Erythroblast (primary cell): ENCODE measurements at places on chromosomes 4 and X.

DNA sequence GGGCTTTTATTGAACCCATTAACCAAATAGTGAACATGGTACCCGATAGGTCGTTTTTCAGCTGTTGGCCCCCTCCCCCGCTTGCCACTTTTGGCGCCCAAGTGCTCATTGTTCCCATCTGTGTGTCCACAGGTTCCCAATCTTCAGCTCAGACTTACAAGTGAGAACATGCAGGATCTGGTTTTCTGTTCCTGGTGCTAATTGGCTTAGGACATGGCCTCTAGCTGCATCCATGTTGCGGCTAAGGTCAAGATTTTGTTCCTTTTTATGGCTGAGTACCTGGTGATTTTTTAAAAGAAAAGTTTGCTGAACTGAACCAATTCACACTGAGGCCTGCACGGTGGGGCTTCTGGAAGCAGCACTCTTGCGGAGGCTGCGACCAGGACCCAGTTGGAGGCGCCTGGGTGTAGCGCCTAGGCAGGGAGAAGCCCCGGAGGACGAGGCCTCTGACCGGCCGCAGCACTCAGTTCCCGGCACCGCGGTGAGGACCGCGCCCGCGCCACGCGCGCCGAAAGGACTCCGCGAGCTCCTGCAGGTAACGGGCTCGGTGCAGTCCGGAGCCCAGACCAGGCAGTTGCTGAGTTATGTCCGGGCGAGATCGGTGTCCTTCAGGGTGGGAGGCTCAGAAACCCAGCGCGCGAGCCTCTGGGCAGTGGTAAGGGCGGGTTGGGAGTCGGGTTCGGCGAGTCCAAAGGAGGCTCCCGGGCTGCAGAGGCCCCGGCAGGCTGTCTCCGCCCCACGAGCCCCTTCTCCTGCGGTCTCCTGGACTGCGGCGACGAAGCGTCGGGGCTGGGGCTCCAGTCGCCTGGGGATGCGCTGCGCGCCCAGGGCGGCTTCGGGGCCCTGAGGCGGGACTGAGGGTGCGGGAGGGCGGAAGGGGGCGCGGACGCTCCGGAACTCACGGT, 15.8 kb upstream of the SLC25A4 start:
- DNase-seq, result peak; percentile 32

DNA sequence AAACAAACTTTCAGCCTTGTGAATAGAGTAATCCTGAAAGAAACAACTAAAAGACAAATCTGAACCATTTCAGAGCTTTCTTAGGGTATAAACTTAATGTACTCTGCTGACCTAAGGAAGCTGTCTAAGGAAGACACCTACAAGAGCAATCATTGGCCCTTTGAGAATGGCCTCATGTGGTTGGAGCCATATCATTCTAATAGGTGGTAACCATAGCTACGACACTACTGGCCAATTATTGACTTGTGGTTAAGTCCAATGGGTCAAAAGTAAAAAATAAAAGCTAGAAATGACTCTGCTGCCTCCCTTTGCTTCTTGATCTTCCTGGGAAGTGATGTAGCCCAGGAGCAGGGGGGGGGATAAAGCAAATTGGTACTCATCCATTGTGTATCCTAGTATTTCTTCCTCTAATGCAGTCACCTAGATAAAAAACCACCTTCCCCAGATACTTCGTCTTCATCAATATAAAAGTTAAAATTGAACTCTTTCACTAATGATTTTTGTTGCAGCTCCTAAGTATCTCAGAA, 547.0 kb downstream of the ARAP2 start:
- DNase-seq, result no peak

DNA sequence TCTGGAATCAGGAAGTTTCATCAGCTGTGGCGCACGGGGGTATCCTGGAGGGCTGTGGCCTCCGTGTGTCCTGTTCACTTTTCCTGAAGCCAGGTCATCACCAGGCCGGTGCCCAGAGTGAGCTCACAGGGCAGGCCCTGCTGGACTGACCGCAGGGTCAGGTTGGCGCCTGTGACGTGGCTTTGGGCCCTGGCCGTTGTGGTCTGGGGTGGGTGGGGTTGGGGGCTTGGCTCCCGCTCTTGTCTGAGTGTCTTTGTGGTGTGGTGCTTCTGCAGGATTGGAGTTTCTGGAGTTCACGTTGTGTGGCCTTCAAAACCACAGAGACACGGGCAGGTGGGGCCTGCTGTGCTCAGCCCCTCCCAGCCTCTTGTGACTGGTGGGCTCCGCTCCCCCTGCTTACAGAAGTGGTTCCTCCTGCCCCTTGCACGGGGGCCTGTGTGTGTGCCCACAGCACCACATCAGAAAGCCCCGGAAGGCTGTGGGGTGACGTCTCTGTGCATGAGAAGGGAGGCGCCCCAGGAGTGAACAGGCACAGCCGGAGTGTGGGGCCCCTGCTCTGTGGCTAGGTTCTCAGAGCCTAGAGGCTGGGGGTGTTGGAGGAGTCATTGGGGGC, 9.5 kb downstream of the RGS12 start:
- DNase-seq, result no peak

DNA sequence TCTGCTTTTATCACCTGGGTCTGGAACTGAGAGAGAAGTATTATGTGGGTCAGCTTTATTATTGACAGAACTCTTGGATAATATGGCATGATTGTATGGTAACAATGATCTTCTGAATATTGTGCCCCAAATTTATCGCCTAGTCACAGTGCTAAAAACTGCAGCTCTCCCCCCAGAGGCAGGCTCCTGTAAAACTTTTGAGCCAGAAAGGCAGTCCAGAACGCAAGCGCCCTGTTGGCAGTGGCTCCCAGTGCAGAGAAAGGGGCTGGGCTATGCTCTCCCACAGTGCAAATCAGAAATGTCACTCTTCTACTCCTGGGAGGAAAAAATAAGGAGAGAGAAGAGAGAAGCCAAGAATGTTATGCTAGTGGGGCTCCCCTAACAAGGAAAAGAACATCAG, 50.5 kb downstream of the HELT start:
- no peak for DNase-seq

GRCh38 chr4:38734911-38735310, 47.9 kb downstream of the TLR10 start:
- no peak for DNase-seq

GRCh38 chr4:61149278-61149677, 50.8 kb upstream of the ADGRL3 start:
- DNase-seq, result no peak

DNA sequence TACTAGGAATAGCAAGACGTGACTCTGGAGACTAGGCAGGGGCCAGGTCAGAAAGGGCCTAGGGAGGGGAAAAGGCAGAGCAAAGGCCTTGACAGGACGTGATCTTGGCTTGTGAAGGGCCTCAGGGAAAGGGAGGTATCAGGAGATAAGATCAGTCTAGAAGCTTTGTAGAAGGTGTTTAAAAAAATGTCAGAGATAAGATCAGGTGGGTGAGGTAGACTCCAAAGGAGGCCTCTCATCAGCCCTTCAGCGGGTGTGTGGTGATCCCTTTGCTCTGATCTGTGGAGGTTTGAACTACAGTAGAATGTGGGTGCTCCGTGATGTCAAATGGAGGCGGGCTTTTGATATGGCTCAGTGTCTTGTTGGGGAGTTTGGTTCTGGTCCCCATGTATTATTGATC, 78.8 kb upstream of the PRPS1 start:
- DNase-seq, result no peak

- no peak for DNase-seq
Observed at GRCh38 chr4:129379429-129379828, 283.5 kb downstream of the C4orf33 start.

DNA sequence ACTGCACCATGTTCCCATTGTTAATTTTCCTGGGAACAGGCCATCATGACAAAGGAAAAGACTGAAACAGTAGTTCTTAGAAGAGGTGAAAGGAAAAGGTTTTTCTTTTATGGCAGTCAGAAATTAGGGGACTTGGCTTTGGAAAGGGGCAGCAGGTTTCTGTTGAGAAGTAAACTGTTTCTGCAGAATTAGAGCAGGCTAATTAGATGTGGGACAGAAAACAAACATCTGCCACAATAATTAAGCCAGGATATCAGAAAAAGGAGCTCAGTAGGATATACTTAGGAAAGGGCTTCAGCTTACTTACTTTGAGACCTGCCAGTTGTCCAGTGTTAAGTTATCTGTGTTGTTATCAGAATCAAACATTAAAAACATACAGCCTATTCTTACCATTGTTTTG, 36.7 kb upstream of the STPG2 start:
- no peak for DNase-seq

DNA sequence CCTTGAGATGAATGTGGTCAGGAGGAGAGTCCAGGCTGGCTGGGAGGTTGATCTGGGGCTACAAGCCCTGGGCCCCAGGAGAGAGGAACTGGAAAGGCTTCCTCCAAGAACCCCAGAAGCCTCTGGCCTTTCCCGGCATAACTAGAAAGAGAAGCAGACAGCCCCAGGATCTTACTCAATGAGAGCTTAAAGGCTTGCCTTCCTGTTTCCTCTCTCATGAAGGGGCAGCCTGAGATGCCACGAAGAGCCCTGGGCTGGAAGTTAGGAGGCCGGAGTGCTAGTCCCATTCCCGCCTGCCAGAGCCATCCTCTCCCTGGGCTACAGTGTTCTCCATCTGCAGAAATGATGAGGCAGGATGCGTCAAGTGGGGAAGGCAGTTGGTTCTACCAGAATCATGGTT, 20.1 kb upstream of the XPNPEP2 start:
- DNase-seq, result no peak

- DNase-seq, result no peak
Observed at GRCh38 chrX:132270699-132271098, 51.5 kb upstream of the RAP2C start.

DNA sequence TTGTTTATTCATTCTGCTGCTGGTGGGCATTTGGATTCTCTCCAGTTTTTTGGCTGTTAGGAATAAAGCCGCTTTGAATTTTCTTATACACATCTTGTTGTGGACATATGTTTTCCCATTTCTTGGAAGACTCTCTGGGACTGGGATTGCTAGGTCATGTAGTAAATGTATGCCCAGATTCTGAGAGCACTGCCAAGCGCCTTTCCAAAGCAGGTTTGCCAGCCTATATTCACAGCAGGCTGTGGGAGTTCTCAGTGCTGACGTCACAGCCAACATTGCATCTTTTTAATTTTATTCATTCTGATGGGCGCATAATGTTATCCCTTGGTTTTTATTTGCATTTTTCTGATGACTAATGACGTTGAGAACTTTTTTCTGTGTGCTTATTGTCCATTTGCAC, 24.1 kb downstream of the TMEM271 start:
- no peak for DNase-seq

DNA sequence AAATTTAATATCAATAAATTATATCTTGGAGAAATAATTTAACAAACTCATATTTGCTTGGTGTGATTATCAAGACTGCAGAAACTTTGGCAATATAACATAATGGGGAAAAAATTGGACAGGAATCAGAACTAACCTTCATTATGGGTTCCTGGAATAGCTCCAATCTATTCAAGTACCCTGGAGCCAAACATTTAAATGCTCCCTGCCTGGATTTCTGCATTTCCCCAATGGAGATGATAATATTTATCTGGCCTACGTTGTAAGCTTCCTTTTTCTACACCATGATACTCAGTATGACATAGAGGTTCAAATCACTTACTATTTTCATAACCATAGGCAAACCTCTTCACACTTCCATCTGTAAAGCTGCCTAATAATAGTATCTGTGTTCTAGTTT, 326.8 kb downstream of the TRIML1 start:
- no peak for DNase-seq

DNA sequence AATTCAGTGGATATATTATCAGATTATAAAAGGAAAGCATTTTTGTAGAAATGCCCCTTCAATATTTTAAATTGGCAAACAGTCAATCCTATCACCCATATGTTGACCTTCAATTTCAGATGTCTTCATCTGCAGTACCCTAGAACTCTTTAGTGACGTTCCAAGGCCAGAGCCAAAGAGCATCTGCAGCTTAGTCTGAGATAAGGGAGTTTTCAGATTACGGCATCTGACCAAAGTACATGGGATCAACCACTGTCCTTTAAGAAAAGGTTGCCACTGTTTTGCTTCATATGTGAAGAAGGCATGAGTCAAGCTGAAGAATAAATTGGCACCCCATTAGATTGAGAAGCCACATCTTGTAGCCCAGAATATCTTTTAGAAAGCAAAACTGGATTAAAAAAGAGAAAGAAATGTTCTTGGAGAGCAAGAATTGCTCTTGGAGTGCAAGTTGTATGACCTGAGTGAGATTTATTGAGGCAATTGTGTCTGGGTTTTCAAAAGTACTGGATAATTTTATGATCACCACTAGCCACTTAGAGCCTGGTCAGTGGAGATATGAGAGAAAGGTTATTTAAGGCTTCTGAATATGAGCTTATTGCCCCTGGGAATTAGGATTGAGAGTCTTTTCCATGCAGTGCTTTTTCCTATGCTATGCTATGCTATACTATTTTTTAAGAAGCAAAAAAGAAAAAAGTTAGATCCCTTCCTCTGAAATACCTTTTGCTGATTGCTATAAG, 251.9 kb upstream of the NR3C2 start:
- DNase-seq, result no peak

DNA sequence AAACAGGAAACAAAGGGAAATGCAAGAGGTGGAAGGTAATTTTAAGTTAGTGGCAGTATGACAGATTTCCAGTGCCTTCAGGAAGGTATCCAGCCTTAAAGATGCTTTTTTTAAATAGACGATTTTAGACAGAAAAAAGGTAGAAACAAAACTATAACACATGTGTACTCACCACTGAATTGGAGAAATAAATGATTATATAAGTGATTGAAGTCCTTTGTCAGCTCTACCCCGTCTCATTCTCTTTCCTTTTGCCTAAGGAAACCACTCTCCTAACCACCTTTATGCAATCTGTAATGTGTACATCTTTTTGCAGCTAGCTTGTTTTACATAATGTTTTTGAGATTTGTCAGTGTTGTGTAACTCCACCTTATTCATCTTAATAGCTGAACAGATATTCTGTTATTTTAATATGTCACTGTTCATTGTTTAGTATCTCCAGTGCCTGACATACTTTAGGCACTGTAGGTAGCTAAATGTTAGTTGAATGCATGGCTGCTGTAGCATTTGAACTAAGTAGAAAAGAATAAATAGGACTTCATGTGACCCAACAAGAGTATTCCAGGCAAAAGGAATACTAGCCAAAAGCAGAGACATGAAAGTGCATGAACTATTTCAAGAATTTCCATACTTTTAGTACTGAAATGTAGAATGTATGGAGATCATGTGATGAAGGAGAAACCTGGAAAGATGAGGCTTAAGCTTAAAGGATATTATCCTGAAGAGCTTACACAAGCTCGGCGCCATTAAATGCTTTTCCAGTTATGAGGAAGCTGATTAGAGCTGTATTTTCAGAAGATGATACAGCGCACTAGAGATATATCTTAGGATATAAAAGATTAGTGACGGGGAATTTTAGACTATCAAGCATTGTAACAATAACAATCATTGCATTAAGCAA, 865 bp downstream of the FAM200B start:
- peak; percentile 32 for DNase-seq

GRCh38 chr4:186188107-186188506, 3.3 kb upstream of the CYP4V2 start:
- no peak for DNase-seq

DNA sequence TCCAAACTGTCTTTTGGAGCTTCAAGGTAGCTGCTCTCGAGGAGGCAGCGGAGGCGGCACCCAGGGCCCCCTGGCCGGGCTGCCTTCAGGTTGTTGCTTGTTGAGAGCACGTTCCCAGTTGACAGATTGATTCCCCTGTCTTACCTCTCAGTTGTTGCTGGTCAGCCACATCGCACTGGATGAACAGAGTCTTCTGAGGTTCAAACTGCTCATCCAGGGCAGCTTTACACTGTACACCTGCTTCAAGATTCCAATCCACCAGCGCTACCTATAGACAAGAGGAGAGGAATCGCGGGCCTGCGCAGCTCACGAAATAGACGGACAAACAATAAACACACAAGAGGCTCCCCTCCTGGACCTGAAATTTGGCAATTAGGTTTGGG, 497 bp downstream of the HPGD start:
- DNase-seq, result peak; percentile 79
